ENCODE measurements at places on chromosomes 16 and 17.
A peak's percentile ranks its signal among the peaks of the same experiment; 100 is the strongest.

DNA sequence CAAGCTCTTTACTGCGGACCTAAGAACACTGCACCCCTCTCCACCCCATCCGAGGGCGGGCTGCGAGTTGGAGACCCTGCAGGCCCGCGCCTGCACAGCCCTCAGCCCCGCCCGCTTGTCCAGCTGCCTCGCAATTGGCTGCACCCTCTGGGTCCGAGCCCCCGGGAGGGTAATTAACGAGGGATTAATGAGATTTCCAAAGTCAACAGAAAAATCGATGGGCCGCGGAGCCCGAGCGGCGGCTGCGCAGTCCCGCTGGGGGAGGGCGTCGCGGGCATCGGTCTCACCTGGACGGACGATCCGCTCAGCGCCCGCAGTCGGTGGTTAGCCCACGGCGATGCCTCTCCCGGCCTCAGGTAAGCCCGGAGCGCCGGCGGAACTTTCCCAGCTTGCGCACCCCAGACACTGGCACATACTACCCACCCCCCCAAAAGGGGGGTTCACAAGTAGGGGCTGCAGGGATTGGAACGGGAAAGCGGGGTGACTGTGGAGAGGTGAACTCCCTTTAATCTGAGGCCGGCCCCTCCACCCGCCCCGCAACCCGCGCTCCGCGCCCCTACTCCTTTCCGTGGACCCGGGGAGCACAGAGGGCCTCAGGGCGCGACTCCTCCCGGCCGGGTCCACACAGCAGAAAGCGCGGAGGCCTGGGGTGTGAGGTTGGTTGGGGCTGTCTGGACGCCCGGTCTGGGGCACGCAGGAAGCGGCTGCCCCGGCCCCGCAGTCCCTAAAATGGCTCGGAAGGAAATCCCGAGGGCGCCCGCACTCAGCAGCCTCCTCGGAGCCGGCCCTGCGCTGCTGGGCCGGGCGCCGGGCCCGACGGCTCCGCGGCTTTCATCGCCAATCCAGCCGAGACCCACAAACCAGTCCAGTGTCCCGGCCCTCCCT, at the start of gene OTOP3:
Gene OTOP3 (plus strand): TSS at position 314 of the 885 bp plus-strand sequence. CDS start 24 bp downstream, at position 338.
- no peak for DNase-seq

GRCh38 chr17:43905400-43905984, 1.8 kb downstream of the MPP2 start:
- no peak for DNase-seq

DNA sequence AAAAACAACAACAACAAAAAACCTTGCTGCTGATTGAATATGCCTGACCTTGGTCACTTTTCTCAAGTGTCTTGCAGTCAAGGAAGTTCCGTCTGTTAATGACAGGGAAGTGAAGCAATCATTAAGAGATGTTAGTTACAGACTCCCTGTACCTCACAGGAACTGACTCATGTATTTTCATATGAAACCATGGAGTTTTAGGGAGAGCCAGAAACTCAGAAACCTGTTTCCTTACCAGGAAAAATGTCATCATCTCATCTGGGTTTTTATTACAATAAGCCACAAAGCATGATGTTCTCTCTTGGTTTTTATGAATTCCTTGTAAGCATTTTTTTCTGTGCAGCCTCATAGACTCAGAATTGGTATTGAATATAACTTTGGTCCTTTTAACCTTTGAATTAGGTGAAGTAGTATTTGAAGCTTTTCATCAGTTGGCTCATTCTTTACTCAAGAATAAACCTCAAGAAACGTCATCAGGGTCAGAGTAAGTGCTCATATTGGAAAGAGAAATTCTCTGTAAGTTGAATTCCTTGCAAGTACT, 10.3 kb downstream of the LYRM1 start:
- peak; percentile 90 for DNase-seq

DNA sequence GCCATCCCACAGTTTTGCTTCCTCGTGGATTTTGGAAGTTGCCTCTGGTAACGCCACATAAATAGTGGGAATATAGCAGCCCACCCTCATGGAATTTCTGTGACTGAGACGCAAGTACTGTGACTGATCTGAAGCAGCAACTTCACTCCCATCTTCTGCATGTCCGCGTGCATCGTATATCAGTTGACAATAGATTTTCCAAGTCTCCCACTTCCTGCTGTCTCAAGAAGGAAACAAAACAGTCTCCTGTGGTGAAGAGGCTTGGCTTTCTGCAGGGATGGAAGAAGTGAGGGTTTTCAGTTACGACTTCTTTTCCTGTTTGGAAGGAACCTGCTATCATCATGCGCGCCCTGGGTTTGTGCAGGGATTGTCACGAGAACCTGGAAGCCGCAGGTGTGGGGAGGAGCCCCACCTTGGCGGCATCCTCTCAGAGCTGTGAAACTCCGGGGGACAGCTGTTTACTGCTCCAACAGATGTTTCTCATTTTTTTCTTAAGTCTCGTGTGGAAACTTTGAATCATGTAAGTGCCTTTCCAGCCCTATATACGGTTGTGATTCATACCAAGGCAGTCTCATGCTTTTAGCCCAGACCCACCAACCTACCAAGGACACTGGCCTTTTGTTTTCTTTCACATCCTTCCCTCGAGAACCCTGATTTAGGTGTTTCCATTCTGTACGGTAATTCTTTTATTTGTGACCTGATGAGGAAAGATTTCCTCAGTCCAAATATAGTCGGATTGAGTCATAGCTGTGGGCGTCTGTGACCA, 57.5 kb downstream of the WIPI1 start:
- DNase-seq = peak; percentile 83

GRCh38 chr17:2547176-2547575, 35.5 kb upstream of the METTL16 start:
- DNase-seq = no peak

DNA sequence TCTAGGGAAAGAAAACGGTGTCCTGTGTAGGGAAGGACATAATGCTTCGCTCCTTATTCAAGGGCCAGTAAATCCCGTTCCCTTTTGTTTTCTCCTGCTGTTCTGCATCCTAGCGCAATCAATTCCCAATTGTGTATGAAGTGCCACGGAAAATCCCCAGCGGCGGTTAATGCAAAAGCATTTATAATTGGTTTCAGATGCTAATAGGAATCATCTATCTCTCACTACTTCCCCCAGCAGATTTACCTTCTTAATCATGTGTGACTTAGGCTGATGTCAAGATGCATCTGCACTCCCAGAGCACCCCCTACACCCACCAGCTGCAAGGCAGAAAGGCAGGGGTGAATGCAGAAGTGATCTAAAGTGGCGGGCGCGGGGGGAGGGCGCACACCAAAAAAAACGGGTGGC, 32.7 kb upstream of the SSTR2 start:
- peak; percentile 71 for DNase-seq

DNA sequence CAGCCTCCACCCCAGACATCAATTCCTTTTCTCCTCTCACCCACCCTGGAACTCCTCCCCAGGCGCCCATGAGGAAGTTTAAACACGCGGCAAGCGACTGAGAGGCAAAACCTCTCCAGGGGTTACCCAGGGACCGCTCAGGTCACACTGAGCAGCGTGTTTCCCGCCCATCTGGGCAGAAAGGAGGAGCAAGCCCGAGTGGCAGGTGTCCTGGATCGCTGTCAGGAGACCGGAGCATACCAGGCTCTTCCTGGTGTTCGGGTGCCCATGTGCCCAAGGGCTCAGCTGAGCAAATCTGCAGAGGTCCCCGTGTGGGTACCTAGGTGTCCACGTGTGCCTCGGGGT, 491 bp downstream of the SLC25A19 start:
- DNase-seq = peak; percentile 72

- DNase-seq = peak; percentile 41
These were observed 1.1 kb downstream of the CCP110 start for GRCh38 chr16:19524616-19525384.

GRCh38 chr17:52178012-52178411, 19.5 kb upstream of the CA10 start:
- DNase-seq = no peak

DNA sequence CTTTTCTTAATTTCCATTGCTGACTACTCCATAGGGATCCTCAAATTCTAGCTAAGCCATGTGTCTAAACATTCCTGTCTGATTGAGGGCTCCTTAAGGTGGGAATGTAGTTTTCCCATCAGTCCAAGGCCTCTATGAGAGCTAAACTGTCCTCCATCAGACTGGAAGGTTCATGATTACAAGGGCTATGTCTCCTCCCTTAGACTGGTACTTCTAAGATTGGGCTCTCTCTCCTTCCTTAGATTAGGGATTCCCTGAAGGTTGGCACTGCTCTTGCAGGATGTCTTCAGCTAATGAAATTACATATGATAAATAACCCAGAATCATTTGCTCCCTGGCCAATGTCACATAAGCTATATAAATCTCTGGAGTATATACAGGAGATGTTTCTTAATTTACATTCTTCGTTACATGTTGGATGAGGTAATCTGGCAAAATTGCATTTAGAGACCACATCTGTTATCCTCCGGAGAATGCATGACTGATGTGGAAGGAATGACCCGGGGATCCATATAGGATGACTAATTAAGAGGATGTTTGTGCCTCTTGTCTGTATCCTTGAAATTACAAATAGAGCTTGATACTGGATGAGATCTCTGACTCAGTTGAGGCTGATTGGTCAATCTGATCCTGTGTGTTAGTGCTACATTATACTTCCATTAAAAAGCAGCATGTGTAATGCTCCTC, 14.2 kb downstream of the B4GALNT2 start:
- no peak for DNase-seq

DNA sequence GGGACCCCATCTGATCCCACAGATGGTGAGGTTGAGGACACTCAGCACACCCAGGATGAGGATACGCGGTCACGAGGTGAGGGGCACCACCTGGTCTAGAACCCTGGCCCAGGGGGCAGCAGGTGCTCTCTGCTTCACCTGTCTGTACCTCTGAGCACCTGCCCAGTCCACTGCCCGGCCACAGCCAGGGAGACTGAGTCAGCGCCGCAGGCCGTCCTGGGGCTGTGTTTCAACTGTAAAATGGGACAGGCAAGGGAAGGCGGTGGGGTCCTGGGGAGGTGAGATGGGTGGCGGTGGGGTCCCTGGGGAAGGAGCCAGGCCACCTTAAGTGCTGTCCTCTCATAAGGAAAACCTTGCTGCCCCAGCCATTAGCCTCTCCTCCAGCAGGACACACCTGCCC, 60.4 kb downstream of the ENGASE start:
- DNase-seq = no peak

DNA sequence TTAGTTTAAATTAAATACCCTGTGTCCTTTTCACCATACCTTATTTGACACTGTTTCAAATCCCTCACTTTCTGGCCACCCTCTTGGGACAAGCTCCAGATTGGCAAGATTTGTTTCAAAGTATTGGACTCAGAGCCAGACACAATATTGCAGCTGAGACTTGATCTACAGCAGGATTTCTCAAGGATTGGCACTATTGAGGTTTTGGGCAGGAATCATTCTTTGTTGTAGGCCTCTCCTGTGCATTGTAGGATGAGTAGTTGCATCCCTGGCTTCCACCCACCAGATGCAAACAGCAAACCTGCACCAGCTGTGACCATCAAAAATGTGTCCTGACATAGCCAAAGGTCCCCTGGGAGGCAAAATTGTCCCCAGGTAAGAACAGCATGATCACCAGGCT, 181.2 kb downstream of the CHD9NB start:
- DNase-seq = no peak

GRCh38 chr16:17526956-17527937, 56.5 kb upstream of the XYLT1 start:
- no peak for DNase-seq

DNA sequence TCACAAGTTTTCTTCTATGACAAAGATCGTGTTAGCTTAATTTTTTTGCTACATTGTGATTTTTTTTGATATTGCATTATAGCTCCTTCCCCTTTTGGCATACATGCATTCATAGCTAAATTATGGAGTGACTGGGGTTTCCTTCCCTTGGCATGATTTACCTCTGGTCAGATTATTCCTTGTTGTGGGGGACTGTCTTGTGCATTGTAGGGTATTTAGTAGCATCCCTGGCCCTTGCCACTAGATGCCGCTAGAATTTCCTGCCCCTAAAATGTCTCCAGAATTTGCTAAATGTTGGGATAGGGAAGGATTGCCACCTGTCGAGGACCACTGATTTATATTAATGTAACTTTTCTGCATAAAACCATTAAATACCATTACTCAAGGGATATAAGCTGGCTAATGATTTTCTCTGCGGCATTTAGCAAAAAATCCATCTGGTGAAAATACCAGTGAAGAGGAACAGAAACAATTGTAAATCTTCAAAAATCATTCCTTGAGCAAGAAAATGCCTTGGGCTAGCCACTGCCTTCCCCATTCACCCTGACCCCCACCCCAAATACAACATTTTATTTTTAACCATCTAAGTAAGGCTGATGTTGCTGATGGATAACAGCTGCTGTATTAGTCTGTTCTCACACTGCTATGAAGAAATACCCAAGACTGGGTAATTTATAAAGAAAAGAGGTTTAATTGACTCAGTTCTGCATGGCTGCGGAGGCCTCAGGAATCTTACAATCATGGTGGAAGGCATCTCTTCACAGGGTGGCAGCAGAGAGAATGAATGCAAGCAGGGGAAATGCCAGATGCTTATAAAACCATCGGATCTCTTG, 195.2 kb downstream of the MAP2K6 start:
- DNase-seq = peak; percentile 19

Data from suppressor macrophage (primary cell).